ENCODE measurements at places on chromosomes 7 and 10.

GRCh38 chr7:143283381-143283780 lies 1.4 kb upstream of the TMEM139 start:
- DNase-seq, result no peak

DNA sequence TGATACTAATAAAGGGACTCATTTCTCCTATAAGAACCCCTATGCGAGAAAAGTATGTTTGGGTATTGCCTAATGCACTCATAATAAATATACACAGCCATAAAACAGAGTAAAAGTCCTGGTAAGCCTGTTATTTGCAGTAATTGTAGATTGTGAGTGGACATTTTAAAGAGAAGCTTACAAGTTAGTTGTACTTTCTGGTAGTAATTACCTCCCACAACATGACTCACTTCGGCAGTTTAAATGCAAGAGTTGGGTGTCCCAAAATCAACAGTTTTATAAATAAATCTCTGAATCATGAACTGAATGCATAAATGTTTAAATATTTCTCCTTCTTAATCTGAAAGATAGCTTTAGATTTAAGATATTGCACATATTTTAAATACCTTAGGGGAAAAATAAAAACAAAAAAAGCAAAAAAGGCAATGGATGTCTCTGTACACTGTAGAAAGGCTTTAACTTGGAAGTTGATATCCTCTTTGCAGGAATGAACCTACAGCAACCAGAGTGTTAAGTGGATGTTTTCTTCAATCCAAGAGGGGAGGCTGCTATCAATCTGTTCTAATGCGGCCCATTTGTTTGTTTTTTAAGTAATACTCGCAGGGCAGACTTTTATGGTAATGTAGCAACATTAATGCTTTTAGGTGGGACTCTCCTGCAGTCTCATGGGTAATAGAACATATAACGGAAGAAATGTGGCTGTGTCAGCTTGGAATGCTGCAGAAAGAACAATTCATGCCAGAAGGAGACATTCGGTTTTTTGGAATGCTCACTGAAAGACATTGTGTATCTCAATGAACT lies 57.3 kb upstream of the ZEB1 start:
- DNase-seq, result no peak

- no peak for DNase-seq
Observed at GRCh38 chr7:91710881-91711280, 169.6 kb downstream of the MTERF1 start.

DNA sequence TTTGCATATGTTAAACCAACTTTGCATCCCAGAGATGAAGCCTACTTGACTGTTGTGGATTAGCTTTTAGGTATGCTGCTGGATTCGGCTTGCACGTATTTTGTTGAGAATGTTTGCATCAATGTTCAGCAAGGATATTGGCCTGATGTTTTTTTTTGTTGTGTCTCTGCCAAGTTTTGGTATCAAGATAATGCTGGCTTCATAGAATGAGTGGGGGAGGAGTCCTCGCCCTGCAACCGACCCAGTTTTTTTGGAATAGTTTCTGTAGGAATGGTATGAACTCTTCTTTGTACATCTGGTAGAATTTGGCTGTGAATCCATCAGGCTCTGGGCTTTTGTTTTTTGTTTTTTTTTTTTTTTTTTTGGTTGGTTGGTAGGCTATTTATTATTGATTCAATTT lies 147.9 kb downstream of the AHR start:
- no peak for DNase-seq

DNA sequence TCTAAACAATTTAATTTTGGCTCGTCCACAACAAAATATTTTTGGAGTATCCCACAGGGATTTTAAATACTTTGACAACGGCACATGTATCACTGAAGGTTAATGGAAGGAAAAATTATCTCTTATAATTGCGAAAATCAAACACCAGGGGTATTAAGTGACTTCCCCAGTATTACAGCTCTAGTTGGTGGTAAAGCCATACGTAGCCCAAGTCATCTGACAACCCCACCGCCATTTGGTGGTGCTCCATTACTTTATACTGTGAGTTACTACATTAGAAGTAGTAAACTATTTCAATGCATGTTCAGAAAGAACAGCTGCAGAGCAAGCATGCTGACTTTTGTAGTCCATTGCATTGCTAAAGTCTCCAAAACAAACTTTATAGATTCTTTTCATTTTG lies 179.7 kb downstream of the HGF start:
- no peak for DNase-seq

- DNase-seq, result no peak
Observed at GRCh38 chr7:119436882-119437281, 836.1 kb upstream of the KCND2 start.

DNA sequence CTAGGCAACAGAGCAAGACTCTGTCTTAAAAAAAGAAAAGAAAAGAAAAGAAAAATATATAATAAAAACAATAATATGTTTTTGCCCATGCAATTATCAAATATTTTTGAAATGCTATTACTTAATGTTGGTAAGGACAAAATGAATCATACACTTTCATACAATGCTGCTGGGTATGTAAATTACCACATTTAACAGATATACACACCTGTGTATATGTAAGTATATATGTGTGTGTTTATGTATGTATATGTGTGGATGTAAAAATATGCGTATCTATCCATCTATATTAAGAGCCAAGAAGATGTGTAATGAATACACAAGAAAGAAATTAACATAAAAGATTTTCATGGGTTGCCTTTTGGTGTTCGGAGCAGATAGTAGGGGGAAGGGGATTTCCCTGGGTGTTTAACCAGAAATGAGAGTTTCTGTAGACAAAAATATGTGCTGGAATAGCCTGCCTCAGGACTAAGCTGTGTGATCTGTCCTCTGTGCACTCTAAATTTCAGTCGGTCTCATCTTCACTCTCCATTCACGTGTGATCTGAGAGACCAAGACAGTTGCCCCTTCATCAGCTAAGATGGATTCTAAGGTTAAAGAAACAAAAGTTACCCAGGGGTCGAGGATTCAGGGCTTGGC lies 61.2 kb downstream of the PRKCQ start:
- no peak for DNase-seq

DNA sequence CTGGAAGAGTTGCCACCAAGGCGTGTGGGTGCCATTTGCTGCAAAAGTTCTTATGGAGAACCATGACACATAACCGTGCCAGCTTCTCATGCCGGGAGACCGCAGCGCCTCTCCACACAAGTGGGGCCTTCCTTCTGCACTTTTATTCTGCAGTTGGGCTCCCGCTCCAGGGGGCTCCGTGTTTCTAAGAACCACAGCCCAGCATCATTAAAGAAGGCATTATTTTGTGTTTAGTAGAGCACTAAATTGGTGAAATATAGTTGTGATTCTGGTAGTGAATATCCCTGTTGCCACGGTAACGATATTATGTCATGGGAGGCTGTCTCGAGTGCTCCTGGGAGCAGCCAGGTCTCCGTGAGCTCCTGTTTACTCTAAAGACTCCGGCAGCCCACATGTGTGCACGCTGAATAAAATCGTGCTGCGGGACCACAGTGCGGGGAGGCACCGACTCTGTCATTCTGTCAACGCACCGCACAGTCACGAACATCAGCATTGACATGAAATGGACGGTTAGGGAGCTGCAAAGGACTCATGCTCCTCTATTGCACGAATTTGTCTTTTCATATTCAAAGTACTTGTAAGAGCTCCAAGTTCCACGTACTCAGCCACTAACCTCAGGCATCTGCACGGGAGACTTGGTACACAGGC lies 68.8 kb upstream of the PITRM1 start:
- no peak for DNase-seq

DNA sequence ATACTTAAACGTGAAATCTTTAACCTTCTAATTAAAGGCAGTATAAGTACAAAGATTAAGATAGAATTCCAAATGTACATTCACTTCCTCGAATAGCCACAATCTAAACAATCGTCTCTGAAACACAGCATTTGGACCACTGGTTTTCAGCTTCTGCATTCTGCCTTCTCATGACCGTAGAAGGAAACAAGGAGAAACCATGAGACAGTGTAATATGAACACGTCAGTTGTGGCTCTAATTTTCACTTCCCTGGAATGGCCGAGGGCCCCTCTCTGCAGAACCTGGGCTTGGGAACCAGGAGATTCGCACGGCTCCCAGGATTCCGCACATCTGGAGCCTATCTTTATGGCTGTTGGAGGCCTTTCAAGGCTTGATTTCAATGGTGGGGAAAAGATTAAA lies 189.3 kb downstream of the KLF6 start:
- DNase-seq, result no peak

GRCh38 chr7:74625446-74625845 lies 32.1 kb upstream of the GTF2I start:
- DNase-seq, result no peak

- no peak for DNase-seq
Observed at GRCh38 chr10:96622013-96622787, 35.4 kb upstream of the TM9SF3 start.

DNA sequence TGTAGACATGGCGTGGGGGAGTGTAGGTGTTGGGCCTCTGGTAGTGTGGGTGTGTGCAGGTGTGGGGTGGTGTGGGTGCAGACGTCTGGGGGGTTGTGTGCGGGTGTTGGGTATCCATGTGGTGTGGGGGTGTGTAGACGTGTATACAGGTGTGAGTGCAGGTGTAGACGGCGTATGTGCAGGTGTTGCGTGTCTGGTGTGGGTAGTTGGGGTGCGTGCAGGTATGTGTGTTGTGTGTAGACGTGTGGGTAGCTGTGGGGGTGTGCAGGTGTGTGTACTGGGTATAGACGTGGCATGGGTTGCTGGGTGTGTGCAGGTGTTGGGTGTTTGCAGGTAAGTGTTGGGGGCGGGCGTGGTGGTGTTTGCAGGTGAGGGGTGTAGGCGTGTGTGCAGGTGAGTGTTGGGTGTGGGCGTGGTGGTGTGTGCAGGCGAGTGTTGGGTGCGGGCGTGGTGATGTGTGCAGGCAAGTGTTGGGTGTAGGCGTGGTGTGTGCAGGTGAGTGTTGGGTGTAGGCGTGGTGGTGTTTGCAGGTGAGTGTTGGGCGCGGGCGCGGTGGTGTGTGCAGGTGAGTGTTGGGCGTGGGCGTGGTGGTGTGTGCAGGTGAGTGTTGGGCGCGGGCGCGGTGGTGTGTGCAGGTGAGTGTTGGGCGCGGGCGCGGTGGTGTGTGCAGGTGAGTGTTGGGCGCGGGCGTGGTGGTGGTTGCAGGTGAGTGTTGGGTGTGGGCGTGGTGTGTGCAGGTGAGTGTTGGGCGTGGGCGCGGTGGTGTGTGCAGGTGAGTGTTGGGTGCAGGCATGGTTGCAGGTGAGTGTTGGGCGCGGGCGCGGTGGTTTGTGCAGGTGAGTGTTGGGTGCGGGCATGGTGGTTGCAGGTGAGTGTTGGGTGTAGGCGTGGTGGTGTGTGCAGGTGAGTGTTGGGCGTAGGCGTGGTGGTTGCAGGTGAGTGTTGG lies 16.6 kb downstream of the GET4 start:
- DNase-seq, result no peak

GRCh38 chr7:85525676-85526075 lies 338.8 kb upstream of the SEMA3D start:
- DNase-seq, result no peak

GRCh38 chr10:132027423-132027983 lies 38.2 kb upstream of the JAKMIP3 start:
- DNase-seq, result no peak

GRCh38 chr7:151717918-151718317 lies 159.0 kb downstream of the PRKAG2 start:
- no peak for DNase-seq

- no peak for DNase-seq
Observed at GRCh38 chr7:55526770-55527169, 45.5 kb downstream of the VOPP1 start.

DNA sequence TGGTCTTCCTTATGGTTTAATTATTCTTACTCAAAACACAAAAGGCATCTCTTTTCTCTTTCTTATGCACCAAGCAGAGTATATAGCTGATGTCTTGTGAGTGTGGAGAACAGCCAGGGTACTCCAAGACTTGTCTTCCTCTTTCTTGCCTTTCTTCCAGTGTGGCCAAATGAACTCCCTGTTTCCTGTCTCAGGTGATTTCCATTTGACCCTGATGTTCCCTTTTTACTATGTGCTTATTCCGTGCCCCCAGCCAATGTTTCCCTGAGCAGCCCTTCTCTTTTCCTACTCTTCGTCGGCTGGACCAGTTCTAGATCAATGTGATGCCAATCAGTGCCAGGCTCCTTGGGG lies 12.6 kb downstream of the OR9A4 start:
- no peak for DNase-seq

- DNase-seq, result no peak
Observed at GRCh38 chr7:40301486-40302068, 166.8 kb downstream of the SUGCT start.

DNA sequence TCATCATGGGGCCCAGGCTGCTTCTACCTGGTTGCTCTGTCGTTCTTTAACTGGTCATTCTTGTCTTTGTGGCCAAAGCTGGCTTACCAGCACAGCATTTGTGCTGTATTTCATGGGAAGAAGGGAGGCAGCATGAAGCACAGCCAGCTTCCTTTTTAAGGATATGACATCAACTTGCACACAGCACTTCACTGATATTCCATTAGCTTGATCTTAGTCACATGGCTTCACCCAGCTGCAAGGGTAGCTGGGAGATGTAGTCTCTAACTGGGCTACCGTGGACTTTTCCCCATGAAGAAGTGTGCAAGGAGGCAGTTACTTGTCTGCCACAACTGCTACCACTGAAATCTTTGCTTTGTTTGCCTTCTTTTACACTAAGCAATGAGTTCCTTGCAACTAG lies 525.2 kb downstream of the LRMDA start:
- DNase-seq, result no peak

DNA sequence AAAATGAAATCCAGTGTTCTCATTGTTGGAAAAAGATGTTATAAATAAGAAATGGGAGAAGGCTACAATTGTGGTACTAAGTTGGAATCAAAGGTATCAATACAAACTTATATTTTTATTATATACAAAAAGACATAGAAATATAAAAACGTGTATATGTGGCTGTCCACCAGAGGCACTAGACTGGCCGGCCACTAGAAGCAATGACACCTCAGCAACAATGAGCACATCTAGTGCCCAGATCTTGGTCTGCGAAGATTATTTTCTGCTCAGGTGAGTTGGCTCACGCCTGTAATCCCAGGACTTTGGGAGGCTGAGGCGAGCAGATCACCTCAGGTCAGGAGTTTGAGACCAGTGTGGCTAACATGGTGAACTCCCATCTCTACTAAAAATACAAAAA lies 21.6 kb downstream of the IDE start:
- DNase-seq, result no peak

DNA sequence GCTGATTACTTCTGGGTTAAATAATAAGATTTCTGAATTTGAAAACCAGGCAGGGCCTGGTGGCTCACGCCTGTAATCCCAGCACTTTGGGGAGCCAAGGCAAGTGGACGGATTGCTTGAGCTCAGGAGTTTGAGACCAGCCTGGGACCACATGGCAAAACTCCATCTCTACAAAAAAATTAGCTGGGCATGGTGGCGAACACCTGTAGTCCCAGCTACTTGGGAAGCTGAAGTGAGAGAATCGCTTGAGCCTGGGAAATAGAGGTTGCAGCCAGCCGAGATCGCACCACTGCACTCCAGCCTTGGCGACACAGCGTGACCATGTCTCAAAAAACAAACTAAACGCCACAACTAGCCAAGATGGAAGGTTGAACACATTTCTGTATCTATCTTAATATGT lies 3.5 kb downstream of the CYCS start:
- DNase-seq, result no peak

GRCh38 chr10:97490592-97490991 lies 7.6 kb downstream of the MMS19 start:
- DNase-seq, result no peak

- no peak for DNase-seq
Observed at GRCh38 chr7:88224601-88225275, 4.9 kb upstream of the SRI start.

- no peak for DNase-seq
Observed at GRCh38 chr7:129782818-129783583, 169.8 kb downstream of the UBE2H start.

GRCh38 chr7:5997210-5997808 lies 11.5 kb downstream of the PMS2 start:
- no peak for DNase-seq

Measured in activated T-helper 1 cell treated with anti-CD3 and anti-CD28 coated beads, Interleukin-2, amount 50 U/mL, for 16 hours (primary cell).